ENCODE measurements at places on chromosomes 5 and 9.

DNA sequence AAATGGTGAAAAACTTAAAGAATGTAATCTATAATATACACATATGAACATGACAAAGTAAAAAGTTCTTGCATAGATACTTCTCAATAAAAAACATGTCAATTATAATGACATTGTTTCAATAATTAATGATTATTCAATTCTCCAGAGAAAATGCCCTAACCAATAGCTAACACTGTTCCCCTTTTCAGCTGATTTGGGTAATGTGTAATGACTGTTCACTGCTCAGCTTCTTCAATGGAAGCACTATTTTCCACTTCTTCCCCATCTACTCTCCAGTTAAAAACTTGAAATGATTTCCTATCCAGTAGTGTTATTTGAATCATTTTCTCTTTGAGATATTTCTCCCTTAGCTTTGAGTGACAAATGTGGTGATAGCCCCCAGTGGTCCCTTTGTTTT lies 62.3 kb downstream of the CEP120 start:
- DNase-seq: no peak

DNA sequence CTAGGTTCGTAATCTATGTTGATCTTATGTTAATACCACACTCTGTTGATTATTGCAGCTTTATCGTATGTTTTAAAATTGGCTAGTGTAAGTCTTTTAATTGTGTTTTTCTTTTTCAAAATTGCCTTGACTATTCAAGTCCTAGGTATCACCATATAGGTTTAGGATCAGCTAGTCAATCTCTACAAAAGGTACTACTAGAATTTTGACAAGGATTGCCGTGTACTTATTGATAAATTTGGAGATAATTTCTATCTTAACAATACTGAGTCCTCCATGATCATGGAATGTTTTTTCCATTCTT lies 117.9 kb upstream of the PRSS3 start:
- DNase-seq: no peak

GRCh38 chr5:14794583-14795230 lies 76.9 kb downstream of the ANKH start:
- no peak for DNase-seq

DNA sequence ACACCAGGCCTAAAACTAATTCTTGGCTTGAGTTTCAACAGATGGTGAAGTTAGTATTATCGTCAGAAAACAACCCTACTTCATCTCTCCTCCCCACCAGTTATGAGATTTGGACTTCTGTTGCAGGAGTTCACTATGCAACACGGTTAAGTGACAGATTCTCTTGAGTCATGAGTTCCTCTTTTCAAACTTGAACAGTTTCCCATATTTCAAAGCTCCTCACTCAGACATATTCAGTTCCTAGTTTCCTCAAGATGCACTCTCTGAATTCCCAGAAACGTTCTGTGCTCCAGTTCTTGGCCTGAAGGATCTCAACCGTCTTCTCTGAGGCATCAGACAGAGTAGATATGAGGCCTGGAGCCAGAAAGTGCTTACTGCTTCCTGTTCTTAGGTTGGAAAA lies 7.3 kb upstream of the PTGER4 start:
- DNase-seq: no peak

DNA sequence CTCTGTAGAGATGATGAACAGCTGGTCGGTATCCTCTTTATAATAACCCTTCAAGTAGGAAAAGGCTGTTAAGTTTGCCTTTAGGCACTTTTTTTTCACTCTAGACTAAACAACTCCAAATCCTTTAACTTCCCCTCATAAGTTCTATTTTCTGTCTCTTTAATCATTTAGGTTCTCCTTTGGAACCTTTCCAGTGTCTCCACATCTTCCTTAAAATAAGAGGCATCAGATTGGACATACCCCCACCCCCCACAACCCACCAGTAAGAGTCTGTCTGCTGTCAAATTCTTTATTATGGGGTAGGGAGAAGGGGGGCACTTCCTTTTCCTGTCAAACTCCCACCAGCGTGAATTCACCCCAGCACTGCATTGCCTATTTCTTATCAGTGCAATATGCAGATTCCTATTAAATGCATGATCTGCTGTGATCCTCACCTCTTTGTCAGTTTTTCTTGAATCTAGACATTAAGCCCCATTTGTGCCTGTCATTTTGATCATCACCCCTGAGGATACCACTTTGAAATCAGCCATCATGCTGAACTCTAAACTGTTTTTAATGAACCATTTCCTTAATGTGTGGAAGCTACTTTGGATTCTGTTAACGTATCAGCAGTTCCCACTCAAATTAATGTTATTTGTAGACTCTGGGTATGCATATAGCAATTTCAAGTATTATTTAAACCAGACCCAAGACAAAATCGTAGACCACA lies 212.2 kb downstream of the PDZD2 start:
- no peak for DNase-seq

DNA sequence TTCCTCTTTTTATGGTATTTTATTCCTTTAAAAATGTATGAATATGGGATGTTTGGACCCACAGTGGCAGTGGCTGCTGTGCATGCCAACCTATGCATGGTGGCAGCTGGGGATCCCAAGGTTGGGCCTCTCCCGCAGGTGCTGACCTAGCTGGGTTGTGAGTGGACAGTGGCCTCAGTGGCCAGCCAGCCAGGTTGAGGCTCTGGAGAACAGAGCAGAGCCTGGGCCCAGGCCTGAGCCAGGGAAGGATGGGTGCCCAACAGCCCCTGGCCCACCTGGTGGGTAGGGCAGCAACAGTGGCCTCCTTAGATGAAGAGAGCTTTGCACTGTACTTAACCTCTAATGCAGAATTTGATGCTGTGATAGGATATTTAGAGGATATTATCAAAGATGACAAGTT lies 624.8 kb downstream of the CHSY3 start:
- DNase-seq: no peak

DNA sequence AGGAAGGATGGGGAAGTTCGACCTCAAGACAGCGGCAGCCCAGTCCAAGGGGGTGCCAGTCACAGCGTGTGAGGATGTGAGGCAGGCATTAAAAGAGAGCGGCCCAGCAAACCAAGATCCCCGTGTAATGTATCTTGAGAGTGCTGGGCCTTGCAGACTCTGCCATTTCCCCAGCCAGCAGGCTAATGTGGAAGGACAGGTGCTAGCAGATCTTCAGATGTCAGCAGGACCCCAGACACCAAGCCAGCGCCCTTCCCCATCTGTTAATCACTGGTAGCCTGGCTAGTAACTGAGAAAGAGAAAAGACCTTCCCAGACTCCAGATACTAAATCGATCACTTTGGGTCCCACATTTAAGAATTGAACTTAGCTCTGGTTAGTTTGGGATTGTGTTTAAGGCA lies 62.2 kb downstream of the NTRK2 start:
- DNase-seq: no peak

GRCh38 chr5:75617736-75618352 lies 6.6 kb downstream of the ANKDD1B start:
- DNase-seq: no peak

DNA sequence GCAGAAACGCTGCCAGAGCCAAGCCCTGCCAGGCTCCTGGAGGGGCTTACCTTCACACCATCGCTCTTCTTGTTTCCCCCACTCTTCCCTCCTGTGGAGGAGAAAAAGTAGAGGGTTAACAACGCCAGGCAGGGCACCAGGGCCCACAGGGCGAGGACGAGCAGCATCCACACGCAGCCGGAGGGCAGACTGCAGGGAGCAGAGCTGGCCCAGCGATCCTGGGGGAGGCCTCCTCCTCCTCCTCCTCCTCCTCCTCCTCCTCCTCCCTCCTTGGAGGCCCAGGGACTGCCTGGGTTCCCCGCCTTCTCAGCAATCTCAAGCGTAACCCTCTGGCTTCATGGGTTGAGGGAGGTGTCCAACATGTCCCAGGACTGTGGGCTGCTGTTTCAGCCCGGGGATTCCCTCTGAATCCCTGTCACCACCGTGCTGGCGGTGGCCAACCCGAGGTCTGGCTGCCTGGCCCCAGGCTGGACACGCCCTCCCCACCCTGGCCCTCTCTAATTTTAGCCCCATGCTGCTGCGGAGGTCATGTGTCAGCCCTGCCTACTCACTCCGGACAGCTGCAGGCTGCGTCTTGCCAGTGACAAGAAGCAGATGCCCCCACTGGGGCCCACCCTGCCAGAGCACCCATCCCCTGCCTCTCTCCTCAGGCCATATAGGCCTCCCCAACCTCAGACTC lies 44.3 kb downstream of the CAMK2A start:
- DNase-seq: no peak

- DNase-seq: no peak
Observed at GRCh38 chr5:14215901-14216300, 72.8 kb downstream of the TRIO start.

DNA sequence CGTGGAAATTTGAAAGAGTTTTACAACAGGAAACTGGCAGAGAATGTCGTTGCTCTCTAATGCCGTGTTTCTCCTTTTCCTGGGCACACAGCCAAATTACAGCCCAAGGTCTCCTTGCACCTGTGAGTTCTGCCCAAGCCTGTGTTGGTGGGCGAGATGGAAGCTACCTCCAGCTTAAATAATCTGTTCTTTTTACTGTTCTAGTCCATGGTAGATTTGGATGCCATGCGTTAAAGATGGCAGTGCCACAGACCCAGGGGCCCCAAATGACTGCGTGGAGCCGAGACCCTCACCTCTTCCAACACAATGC lies 92.6 kb upstream of the IRX4 start:
- DNase-seq: no peak

GRCh38 chr9:84970432-84970831 lies 300.9 kb downstream of the NTRK2 start:
- DNase-seq: no peak

DNA sequence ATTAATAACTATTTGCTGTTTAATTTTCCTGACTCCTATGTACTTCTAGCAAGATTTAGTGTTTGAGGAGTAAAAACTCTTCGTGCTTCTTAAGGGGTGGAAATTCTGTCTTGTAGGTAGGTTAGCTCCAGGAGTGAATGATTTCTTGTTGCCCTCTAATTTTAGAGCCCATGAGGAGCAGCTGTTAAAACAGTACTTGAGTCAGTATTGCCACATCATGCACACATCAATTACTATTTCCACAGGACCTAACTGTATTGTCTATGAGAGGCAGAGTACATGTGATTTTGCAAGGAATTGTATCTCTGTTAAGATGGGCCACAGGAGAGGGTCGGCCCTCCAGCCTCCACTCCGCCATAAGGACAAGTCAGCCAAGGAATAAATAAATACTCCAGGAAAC lies 91.2 kb downstream of the PDZD2 start:
- no peak for DNase-seq

DNA sequence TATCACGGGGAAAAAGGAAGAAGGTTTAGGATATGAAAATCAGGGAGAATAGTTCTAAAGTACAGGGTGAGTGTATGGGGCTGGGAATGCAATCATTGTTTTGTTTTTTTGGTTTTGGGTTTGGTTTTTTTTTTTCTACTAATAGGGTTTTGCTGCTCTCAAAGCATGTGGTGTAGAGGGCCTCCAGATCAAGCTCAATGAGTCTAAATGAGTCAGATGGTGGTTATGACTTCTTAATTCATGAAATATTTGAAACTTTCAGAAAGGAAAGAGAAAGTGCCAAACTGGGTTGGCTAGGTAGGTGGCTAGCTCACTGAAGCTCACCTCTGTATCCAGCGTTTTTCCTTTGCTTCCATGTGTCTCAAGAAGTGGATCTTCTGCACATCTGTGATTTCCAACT lies 10.7 kb downstream of the OR1L8 start:
- DNase-seq: no peak
